ENCODE measurements at places on chromosomes 2 and 18.

- no peak for DNase-seq
Measured at GRCh38 chr2:108588070-108588668, 53.9 kb downstream of the LIMS1 start.

DNA sequence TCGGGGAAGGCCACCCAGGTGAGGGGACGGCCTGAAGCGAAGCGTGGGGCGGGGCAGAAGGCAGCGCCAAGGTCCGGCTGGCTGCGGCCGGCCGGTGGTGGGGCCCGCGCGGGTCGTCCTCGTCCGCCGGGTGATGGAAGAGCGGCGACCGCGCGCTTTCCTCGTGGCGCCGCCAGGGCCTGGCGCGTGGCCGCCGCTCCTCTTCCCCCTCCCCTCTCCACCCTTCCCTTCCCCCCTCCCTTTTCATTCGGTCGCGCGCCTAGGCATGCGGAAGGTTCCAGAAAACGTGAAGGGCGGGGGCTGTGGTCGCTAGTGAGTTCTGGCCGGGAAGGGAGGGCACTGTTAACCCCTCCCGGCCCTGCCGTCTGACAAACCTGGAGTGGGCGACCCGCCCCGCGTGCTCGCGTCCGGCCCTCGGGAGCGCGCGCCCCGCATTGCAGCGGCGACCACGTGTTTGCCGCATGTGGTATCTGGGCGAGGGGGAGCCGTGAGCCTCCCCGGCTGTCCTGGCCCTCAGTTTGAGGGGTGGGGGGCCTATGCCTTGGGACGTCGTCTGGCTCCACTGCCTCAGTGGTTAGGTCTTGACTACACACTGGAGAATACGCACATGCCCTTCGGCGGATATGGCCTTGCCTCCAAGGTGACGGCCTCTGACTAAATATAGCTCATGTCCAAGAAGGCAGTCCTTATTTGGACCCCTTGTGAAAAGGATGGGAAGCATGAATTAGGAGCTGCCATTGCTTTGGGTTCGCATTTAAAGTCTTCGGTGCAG is 579 bp downstream of the MAT2A start:
- DNase-seq = peak; percentile 35

DNA sequence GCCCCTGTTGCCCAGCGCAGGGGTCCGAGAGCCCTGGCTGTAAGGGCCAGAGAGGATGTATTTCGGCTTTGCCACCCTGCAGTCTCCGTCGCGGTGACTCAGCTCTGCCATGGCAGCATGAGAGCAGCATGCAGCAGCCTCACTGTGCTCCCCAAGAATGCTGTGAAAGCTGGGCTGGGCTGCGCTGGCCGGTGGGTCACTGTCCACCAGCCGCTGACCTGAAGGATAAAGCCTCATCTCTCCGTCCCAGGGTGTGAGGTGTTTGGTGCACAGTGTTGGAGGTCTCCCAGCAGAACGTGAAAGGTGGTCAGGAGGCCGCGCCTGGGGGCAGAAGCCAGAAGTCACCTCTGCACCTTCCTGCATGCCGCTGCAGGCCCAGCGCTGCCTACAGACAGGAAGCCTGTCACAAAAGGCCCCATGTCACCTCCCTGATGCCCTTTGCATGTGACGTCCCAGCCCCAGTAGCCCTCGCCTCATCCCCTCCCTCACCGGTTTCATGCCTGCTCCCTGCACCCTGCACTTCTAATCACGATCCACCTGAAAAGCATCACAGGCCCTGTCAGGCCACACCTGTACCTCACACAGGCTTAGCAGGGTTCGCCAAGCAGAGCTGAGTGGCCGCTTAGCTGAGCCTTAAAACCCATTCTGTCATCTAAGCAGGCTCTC is 342.1 kb downstream of the EIPR1 start:
- no peak for DNase-seq

DNA sequence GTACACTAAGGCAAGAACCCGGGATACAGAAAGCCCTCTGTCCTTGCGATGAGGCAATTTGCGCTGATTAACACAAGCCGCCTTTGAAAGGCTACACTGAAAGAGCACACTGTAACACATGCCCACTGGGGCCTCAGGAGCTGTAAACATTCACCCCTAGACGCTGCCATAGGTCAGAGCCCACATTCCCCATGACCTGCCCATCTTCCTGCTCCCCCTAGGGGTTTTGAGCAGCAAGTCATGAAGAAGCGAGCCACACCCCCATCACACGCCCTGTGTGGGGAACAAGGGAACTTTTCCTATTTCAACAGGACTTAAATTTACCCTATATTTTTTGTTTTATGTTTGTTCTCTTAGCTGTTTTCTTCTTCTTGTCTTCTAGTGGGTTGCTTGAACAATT is 47.8 kb upstream of the SLC4A10 start:
- no peak for DNase-seq

DNA sequence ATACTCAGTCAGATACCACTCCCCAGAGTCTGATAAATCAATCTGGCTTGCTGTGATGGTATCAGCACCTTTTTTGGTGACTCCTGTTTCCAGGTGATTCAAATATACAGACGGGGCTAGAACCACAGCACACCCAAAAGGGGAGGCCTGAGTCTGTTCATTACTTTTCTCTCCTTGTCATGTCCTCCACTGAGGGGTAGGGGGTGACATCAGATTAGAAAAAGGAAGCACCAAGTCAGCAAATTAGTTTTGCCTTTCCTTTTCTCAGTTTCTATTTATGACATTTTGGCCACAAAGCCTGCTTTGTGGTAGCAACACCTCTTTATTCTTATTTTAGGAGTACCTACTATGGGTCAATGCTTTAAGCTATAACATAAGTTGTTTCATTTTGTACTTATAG is 127.4 kb downstream of the CCDC102B start:
- DNase-seq = no peak

GRCh38 chr2:190943706-190944105 is 63.1 kb downstream of the GLS start:
- no peak for DNase-seq

All from stimulated activated CD8-positive, alpha-beta memory T cell treated with anti-CD3 and anti-CD28 coated beads, Interleukin-2, amount 100 ng/mL, for 1 hour (primary cell).